ENCODE measurements at places on chromosomes 4 and X.

DNA sequence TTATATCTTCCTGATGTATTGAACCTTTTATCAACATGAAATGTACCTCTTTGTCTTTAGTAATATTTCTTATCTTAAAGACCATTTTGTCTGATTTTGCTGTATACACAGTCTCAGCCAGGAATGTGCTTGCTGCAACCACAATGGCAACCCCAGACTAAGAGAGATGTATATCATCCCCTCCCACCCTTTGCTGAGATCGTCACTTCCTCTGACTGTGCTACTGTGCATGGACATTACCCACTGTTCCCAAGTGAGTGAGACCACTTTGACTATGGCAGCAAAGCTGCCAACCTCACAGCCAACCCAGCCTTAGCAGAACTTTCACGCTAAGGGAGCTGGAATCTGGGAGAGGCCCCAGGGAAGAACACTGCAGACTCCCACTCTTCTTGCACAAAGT, 46.0 kb downstream of the EIF2S3 start:
- no peak for DNase-seq
- no peak overlapping the region for H3K27ac ChIP-seq
- no peaks in the 10 kb centered on the region for H3K36me3 ChIP-seq

GRCh38 chrX:105190252-105190853, 30.1 kb downstream of the TEX13A start:
- H3K4me1 ChIP-seq, result no peaks in the 10 kb centered on the region
- H3K4me3 ChIP-seq, result no peak overlapping the region
- H3K36me3 ChIP-seq, result no peaks in the 10 kb centered on the region

DNA sequence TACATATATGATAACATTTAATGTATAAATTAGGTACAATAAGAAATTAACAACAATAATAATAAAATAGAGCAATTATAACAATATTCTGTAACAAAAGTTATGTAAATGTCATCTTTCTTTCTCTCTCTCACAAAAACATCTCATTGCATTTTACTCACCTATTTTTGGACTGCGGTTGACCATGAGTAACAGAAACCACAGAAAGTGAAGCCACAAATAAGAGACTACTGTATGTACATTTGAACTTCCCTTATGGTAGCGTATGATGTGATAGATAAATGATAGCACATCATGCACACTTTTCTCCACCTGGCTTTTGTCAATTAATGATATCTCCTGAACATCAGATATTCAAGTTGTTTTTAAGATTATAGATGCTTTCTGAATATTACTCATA, 80.5 kb downstream of the HNRNPD start:
- DNase-seq, result no peak
- no peaks in the 10 kb centered on the region for H3K27me3 ChIP-seq
- no peaks in the 10 kb centered on the region for H3K36me3 ChIP-seq
- H3K4me1 ChIP-seq, result no peaks in the 10 kb centered on the region
- no peak overlapping the region for H3K27ac ChIP-seq

DNA sequence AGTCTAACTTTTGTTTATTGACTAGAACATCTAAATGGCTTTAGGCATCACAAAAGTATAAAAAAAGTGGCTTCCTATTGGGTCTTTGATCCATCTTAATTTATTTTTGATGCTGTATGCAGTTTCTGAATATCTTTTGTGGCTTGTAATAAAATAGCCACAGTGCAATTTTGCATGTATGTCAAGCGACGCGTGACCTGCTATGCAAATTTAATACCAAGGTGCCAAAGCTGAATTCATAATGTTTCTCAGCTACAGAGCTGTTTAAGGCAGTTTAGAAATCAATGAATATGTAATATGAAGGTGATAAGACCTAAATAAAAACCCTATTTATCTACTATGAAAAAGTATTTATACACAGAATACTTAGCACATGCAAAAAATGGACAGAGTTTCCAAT, 197.8 kb downstream of the AFF2 start:
- H3K27me3 ChIP-seq, result no peaks in the 10 kb centered on the region
- no peak overlapping the region for H3K4me3 ChIP-seq
- no peaks in the 10 kb centered on the region for H3K36me3 ChIP-seq
- no peaks in the 10 kb centered on the region for H3K4me1 ChIP-seq
- no peak for DNase-seq

GRCh38 chr4:183300070-183300469, 20.0 kb downstream of the CLDN22 start:
- no peaks in the 10 kb centered on the region for H3K36me3 ChIP-seq
- H3K27ac ChIP-seq, result no peak overlapping the region
- no peaks in the 10 kb centered on the region for H3K4me1 ChIP-seq
- peak; percentile 54 for DNase-seq
- H3K4me3 ChIP-seq, result no peak overlapping the region

GRCh38 chrX:100297728-100298127, 112.3 kb downstream of the PCDH19 start:
- H3K4me3 ChIP-seq, result no peak overlapping the region
- H3K36me3 ChIP-seq, result no peaks in the 10 kb centered on the region
- no peaks in the 10 kb centered on the region for H3K4me1 ChIP-seq
- DNase-seq, result no peak
- H3K27ac ChIP-seq, result no peak overlapping the region

- H3K4me3 ChIP-seq, result no peak overlapping the region
- H3K36me3 ChIP-seq, result peaks cover 5% of the 10 kb centered on the region
- peak; percentile 33 for DNase-seq
- H3K27me3 ChIP-seq, result no peaks in the 10 kb centered on the region
These were observed 57.1 kb downstream of the RELL1 start for GRCh38 chr4:37628977-37629609.

- no peak for DNase-seq
- H3K4me3 ChIP-seq, result no peak overlapping the region
- H3K27ac ChIP-seq, result no peak overlapping the region
- H3K4me1 ChIP-seq, result peaks cover 2% of the 10 kb centered on the region
- H3K36me3 ChIP-seq, result no peaks in the 10 kb centered on the region
These were observed 88.1 kb upstream of the C1QTNF7 start for GRCh38 chr4:15339737-15340136.

GRCh38 chr4:67880866-67881610, 2.8 kb downstream of the TMPRSS11D start:
- no peak overlapping the region for H3K4me3 ChIP-seq
- no peaks in the 10 kb centered on the region for H3K4me1 ChIP-seq
- DNase-seq, result no peak
- no peaks in the 10 kb centered on the region for H3K36me3 ChIP-seq
- H3K27ac ChIP-seq, result no peak overlapping the region
- H3K27me3 ChIP-seq, result no peaks in the 10 kb centered on the region
